ENCODE measurements at places on chromosomes 13 and 19.

- DNase-seq: no peak
Measured at GRCh38 chr19:4390567-4391305, 9.6 kb downstream of the SH3GL1 start.

DNA sequence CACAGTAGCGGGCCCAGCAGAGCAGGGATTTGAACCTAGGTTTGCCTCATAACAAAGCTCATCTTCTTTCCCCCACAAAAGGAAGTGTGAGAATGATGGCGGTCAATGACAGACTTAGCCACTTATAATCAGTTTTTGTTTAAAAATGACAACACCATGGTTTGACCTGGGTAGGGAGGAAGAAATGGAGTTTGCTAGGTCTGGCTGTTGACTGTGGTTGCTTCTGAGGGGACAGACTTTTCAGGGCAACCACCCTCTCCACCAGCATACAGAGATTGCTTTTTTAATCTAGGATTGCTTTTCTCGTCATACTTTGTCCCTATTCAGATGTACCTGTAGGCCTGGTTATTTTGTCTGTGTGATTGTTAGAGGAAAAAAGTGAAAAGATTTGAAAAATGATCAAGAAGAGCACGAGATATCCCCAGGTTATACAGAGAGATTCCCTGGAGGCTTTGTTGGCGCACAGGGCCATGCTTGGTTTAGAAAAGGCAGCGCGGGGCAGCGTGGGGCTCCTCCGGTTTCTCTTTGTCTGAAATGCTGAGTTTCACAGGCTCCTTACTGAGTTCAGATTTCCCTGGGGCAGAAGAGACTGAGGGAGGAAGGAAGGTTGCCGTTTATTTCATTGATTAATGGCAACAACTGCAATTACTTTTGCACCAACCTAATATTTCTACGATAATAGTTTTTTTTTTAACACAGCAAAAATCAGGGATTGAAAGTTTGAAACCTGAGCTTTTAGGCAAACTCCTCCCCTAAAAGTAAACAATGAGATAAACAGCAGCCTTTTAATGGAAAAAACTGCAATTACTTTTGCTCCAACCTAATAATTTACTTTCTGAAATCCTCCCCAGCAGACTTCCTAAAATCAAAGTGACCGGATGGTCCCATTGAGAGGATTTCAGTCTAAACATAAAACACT, 97.0 kb upstream of the RNF113B start:
- DNase-seq: no peak

DNA sequence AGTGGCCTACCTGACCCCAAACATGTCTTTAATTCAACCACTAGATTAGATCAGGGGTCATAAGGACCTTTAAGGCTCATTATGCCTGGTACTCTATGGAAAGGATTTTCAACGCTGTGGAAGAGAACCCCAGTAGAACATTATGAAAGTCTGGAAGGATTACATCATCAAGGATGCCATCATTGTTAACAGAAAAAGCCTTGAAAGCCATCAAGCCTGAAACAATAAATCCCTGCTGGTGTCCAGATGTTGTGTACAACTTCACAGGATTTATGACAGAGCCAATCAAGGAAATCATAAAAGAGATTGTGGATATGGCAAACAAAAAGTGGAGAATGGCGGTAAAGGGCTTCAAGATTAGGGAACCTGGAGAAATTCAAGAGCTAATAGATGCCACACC, 59.7 kb downstream of the NAA16 start:
- DNase-seq: no peak

- no peak for DNase-seq
Measured at GRCh38 chr13:25329706-25330105, 28.3 kb downstream of the NUP58 start.

- DNase-seq: no peak
Measured at GRCh38 chr13:75372923-75373841, 108.8 kb downstream of the TBC1D4 start.

- no peak for DNase-seq
Measured at GRCh38 chr13:73904625-73905024, 229.6 kb downstream of the KLF12 start.

GRCh38 chr19:53130506-53130905, 2.2 kb downstream of the ZNF415 start:
- DNase-seq: no peak

DNA sequence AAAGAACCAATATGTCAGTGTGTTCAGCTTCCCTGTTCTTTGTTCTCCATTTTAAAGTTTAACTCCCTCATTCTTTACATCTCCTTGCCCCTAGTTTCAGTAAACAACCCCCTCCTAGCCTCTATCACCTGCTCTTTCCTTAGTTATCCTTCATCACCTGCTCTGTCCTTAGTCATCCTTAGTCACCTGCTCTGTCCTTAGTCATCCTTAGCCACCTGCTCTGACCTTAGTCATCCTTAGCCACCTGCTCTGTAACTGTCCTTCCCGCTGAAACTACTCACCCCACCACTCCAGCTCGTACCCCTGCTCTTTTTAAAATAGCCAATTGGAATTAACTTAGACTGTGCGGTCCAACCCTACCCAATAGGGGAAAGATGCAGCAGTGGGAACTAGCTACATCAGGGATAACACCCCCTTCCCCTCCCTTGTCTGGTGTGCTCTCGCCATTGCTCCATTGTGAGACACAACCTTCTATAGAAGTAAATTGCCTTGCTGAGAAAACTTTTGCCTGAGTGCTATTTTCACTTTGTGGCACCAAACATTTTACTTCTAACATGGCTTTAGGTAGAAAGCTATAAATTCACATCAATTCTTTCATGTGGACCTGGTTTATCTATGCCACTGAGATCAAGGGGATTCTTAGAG, 16.2 kb downstream of the EDNRB start:
- DNase-seq: no peak

DNA sequence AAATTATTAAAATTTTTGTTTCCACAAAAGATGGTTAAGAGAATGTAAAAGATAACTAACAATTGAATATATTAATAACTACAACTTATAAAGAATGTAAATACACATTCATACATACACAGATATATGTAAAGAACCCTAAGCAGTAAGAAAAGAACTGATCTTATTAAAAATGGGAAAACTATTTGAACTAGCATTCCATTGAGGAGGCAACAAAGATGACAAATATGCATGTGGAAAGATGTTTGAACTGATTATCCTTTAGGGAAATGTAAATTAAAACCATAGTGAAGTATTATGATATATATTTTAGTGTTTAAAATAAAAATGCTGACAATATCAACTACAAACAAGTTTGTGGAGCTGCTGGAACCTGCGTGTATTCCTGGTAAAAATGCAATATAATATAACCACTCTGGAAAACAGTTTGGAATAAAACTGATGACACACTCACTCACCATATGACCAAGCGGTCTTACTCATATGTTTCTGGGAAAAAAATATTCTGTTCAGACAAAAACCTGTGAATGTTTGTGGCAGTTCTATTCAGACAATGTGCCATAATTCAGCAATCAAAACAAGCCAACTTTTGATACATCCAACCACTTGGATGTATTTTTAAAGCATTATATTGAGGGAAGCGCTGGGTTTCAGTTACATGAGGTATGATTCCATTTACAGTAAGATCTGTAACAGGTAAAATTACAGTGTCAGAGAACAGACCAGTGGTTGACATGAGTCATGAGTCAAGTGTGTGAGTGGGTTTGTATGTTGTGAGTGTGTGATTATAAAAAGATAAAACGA, 694.4 kb upstream of the SLITRK5 start:
- no peak for DNase-seq

- no peak for DNase-seq
Measured at GRCh38 chr13:50990818-50991506, 81.4 kb downstream of the RNASEH2B start.

- DNase-seq: no peak
Measured at GRCh38 chr19:30358319-30358718, 13.9 kb upstream of the ZNF536 start.

DNA sequence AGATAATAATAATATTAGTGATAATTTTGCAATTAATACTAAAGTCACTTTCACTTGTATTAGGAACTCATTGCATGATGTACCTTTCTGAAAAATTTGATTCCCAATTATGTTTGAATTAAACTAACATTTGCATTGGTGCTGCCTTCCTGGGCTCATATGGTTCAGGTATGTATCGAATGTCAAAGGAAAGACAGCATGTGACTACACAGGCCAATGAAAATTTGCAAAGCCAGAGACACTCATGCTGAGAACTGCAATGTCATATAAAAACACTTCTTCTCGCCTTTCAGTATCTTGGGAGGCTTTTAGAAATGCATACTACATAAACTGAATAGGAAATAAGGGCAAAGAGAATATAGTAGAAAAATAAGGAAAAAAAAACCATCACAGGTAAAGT, 44.3 kb downstream of the RAP2A start:
- no peak for DNase-seq

GRCh38 chr19:41928221-41928683, at the start of gene ERFL:
ERFL (minus strand) TSS chr19:41928449; CDS start chr19:41912919, 15,530 bp downstream.
- DNase-seq: no peak

- no peak for DNase-seq
Measured at GRCh38 chr13:79482281-79482970, 1.5 kb downstream of the NDFIP2 start.

- DNase-seq: no peak
Measured at GRCh38 chr13:59479629-59480028, 684.1 kb downstream of the DIAPH3 start.

- DNase-seq: no peak
Measured at GRCh38 chr19:38684078-38684861, 36.8 kb downstream of the ACTN4 start.

DNA sequence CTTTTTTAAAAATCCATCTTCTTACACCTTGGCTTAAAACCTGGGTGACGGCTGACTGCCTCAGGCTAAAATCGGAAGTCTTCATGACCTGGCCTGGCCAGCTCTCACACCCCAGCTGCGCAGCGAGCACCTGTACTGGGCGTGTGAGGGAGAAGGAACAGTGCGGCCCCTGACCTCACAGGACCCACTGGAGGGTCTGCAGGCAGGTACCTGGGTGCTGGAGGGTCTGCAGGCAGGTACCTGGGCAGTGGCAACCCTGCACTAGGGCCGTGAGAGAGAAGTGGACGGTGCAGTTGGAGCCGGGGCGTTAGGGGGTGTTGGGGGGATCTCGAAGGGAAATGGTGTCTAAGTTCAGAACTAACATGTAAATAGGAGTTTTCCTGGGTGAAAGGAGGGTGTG, 144.3 kb downstream of the STK24 start:
- DNase-seq: no peak

DNA sequence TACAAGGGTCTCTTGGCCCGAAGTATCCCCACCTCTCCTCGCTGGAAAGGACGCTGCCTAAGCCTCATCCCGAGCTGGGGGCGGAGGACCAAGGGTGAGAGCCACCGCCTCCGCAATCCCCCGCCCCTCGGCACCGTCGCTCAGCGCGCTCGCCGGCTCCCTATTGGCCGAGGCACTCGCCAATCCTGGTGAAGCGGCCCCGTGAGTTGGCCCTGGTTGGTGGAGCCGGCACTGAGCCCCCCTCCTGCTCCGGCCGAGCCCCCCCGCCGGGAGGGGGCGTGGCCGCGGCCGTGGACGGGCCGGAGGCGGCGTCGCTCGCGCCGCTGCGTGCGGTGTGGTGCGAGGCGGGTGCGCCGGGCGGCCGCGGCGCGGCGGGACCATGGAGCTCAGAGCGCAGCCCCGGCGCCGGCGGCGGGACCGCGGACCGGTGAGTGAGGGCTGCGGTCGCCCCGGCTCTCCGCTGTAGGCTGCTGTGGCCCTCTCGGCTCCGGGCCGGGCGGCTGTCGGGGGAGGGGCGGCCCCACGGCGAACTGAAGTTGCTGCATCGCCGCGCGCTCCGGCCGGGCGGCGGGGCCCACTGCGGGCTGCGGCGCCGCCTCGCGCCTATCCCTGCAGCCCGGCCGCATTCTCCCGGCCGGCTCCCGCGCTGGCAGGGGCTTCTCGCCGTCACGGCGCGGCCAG, at the start of gene WASF3:
Gene WASF3, plus strand, starts transcription at position 291 of the 681 bp plus-strand sequence. CDS start 84,588 bp downstream, outside the sequence.
- DNase-seq: no peak

GRCh38 chr13:85436029-85436428, 363.2 kb downstream of the SLITRK6 start:
- DNase-seq: no peak

GRCh38 chr13:66461021-66461420, 769.1 kb downstream of the PCDH9 start:
- DNase-seq: no peak

- DNase-seq: no peak
Measured at GRCh38 chr13:111472083-111472482, 151.6 kb downstream of the TEX29 start.

DNA sequence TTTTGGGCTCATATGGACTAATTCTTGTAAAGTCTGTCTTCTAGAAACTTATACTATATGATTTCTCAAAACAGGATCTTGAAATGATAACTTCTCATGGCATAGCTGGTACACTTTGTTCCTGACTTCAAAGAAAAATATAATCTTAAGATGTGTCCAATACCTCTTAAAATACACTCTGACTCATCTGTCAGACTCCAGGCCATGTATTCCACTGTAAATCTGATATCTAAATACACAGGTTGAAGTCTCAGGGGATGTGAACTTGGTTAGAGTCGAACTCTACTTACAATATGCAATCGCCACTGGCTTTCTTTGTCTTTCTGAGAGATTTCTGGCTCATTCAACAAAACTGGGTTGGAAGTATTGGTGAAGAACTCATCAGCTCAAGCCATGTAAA, 99.8 kb downstream of the LACC1 start:
- no peak for DNase-seq

GRCh38 chr13:49620170-49620621, 8.1 kb upstream of the ARL11 start:
- no peak for DNase-seq

DNA sequence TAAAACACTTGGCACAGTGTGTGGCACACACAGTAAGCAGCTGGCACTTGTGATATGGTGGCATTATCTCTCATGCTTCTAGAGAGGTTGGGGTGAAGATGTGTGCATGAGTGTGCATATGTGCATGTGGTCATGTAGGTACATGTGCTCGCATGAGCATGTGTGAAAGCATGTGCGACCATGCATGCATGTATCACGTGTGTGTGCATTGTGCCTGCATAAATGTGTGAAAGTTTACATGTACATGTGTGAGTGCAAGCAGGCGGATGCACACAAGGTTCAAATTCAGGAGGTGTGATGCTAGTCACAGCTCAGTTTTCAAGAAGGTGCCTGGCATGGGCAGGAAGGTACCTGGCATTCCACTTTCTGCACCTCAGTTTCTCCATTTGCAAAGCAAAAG, 59.0 kb upstream of the UQCRFS1 start:
- DNase-seq: no peak

GRCh38 chr19:55066107-55066709, 3.3 kb upstream of the RDH13 start:
- DNase-seq: no peak

DNA sequence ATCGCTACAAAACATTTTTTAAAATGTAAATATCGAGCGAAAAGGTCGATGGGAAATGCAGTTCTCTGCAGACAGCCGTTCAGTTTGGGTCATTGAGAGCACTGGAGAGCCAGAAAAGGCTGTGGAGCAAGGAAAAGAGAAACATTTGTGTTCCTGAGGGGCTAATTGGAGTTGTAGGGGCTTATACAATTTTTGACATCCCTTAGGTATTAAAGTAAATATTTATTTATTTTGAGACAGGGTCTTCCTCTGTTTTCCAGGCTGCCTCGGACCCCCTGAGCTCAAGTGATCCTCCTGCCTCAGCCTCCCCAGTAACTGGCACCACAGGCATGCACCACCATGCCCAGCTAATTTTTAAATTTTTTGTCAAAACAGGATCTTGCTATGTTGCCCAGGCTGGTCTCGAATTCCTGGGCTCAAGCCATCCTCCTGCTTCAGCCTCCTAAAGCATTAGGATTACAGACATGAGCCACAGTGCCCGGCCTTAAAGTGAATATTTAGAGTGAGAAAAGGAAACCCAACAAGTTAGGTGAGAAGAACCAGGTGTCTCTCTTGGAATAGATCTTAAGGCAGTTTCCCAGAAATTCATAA, 825 bp upstream of the YIF1B start:
- no peak for DNase-seq

All from stimulated activated CD4-positive, alpha-beta T cell treated with anti-CD3 and anti-CD28 coated beads, Interleukin-15, amount 100 ng/mL, for 1 hour (primary cell).